Activated naive CD4-positive, alpha-beta T cell treated with Interleukin-2 at 50 U/mL for 16 hours (primary cell): ENCODE measurements at places on chromosomes 11 and 22.
A peak's percentile ranks its signal among the peaks of the same experiment; 100 is the strongest.

GRCh38 chr11:48109046-48109666 is 107.5 kb upstream of the OR4B1 start:
- no peak for DNase-seq

- no peak for DNase-seq
Observed at GRCh38 chr11:70526116-70527045, 128.1 kb downstream of the CTTN start.

DNA sequence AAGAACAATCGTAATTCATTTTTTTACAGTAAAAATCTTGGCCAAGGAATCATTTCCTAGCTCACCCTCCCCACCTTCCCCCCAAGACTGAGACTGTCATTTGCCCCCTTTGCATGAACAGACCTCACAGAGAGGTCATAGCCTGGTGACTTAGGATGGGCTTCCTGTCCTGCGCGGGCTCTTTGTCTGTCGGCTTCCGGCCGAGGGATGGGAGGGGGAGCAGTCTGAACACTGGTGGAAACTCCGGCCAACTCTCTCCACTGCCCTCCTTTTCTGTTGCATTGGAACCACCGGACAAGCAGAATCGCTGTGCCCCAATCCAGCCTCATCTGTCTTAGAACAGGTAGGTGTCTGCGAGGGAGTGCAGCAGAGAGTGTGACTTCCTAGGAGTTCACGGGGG is 41.7 kb downstream of the TEAD1 start:
- DNase-seq: no peak

DNA sequence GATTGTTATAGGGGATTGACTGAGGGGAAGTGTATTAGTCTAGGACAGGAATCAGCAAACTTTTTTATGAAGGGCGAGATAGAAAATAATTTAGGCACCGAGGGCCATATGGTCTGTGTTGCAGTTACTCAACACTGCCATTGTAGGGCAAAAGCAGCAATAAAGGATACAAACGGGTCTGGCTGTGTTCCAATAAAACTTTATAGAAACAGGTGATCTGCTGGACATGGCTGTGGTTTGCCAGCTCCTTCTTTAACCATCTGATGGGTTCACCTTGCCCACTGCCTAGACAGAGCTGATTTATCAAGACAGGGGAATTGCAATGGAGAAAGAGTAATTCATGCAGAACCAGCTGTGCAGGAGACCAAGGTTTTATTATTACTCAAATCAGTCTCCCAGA is 20.0 kb downstream of the PRR5L start:
- no peak for DNase-seq

- DNase-seq: no peak
Observed at GRCh38 chr11:45664376-45665205, 831 bp downstream of the CHST1 start.

GRCh38 chr22:42885446-42885845 is 28.4 kb upstream of the ARFGAP3 start:
- DNase-seq: no peak

- no peak for DNase-seq
Observed at GRCh38 chr11:11703885-11704284, 82.1 kb upstream of the GALNT18 start.

- no peak for DNase-seq
Observed at GRCh38 chr11:72394416-72394815, 39.9 kb downstream of the CLPB start.

GRCh38 chr11:89436071-89436470 is 55.1 kb downstream of the NOX4 start:
- DNase-seq: no peak

GRCh38 chr11:57339328-57339727 is 1.2 kb downstream of the P2RX3 start:
- no peak for DNase-seq

GRCh38 chr11:1565904-1566247 is 6.2 kb downstream of the DUSP8 start:
- no peak for DNase-seq

- no peak for DNase-seq
Observed at GRCh38 chr11:22479208-22479607, 141.0 kb downstream of the SLC17A6 start.

GRCh38 chr11:133681901-133682300 is 149.6 kb upstream of the OPCML start:
- no peak for DNase-seq

- peak; percentile 84 for DNase-seq
Observed at GRCh38 chr22:42500161-42500835, 19.3 kb downstream of the RRP7A start.

- DNase-seq: no peak
Observed at GRCh38 chr11:18853086-18853720, 61.6 kb upstream of the PTPN5 start.

DNA sequence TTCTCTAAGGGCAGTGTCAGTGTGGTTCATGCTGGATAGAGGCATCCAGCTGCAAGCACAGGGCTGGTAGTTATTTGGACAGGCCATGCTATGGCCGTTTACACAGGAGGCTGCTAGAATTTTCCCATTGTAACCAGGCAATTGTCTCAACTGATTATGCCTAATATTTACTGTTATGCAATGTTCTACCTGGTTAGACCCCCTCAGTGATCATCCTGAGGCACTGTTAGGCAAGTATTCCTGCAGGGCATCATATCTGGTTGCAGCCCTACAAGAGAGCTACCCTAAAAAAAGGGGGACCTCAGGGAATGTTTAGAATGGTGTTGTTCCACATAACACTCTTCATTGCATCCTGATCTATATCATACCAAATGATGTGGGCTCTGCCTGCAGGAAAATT is 1124.6 kb downstream of the JRKL start:
- DNase-seq: no peak

DNA sequence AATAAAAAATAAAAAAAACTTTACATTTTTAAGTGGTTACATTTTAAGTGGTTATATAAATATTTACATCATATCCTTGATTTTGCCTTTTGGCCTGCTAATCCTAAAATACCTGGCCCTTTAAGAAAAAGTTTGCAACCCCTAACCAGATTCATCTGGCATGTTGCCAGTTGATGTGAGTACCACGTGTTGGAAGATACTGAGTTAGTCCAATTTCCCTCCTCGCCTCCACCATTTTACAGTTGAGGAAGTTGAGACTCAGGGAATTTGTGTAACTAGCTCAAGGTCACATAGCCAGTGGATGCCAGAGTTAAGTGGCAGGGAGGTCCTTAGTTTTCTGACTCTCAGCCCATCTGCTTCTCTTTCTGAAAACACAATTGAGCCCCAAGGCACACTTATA is 5.1 kb downstream of the ELF5 start:
- no peak for DNase-seq

DNA sequence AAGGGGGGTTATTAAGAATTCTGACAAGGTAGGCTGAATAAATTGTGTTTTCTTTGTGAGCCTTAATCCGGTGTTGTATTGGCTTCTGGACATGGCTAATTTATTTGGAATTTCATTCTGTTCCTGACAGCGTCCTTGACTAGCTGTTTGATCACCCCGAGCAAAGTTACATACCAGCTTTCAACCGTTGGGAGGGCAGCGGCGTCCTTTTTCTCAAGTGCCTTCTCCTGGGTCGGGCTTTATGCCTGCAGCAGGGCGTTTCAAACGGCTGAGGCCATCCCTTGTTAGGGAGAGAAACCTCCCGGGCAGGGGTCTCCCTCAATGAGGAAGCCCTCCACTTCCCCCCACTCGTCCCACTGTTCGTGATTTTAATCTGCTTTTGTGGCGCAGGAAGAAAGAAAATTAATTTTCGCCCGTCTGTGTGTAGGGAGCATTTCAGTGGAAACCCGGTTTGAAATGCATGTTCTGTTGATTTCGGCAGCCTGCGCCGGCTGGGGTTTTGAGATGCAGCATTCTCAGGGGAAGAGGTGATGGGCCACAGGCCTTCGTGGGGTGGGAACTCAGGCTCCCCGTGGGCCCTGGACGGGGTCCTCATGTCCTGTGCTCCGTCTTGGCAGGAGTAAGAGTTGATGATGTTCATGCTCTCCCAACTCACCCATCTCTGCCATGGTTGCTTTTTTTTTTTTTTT is 2.9 kb upstream of the SMIM38 start:
- DNase-seq: no peak

GRCh38 chr22:50620593-50621355 is 7.2 kb downstream of the ARSA start:
- DNase-seq: peak; percentile 85

GRCh38 chr22:19383292-19383691 is 48.2 kb downstream of the HIRA start:
- no peak for DNase-seq

DNA sequence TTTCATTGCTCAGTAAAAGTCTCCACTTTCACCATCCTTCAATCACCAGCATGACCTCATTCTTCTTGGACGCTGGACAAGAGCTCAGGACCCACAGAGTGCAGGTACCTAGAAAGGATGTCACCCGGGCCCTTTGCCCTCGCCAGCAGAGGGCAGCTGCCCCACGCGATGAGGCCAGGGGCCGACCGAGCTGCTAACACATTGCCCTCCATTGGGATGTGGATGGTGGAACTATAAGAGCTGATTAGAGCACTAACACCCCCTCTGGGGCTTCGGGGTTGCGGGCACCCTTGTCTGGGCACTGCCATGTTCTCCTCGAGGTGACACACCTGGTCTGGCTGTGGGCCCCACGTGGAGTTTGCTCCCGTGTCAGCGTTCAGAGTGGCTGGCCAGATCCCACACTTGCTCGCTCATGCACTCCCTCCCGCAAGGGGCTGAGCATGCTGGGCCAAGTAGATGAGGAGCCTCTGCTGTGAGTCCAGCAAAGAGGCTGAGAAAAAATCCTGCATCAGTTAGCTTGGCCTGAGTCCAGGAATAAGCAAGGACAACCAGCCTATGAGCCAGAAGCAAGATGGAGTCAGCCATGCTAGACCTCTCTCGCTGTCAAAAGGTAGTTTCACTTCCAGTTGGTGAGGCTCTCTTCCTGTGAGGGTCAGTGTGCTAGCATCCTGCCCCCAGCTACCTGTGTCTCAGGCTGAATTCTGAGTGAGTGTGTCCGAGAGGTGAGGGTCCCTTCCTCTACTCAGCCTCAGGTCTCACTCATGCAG is 9.8 kb downstream of the KRTAP5-6 start:
- DNase-seq: no peak

DNA sequence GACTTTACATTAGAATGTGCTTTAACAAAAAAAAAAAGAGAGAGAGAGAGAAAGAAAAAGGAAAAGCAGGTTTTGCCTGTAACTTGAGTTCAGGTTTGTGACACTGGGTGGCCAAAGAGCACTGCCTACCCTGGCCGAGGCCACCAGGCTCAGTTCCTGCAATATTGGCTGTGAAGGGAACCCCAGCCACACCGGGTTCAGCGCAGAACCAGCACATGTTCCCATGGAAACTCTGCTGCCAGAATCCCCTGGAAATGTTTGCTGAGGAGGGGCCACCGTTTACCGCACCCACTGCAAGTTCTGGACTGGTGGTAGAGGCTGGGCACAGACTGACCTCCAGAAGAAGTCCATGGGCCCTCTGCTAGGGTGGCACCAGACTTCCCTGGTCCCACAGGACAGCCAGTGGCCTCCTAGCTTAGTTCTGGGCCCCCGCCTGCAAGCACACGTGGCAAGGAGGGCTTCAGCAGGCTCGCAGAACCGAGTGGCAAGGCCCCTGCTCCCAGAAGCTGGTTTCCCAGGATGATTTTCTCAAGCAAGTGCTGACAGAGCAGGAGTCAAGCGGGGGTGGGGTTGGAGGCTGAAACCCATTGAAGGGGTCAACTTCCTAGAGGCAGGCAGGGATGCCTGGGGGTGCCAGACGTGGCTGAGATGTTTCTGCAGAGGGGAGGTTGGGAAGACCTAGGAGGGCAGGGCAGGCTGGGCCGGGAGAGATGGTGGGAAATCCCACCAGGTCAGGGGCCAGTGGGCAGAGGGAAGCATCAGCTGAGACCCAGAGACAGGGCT is 51.2 kb downstream of the NFAM1 start:
- no peak for DNase-seq

DNA sequence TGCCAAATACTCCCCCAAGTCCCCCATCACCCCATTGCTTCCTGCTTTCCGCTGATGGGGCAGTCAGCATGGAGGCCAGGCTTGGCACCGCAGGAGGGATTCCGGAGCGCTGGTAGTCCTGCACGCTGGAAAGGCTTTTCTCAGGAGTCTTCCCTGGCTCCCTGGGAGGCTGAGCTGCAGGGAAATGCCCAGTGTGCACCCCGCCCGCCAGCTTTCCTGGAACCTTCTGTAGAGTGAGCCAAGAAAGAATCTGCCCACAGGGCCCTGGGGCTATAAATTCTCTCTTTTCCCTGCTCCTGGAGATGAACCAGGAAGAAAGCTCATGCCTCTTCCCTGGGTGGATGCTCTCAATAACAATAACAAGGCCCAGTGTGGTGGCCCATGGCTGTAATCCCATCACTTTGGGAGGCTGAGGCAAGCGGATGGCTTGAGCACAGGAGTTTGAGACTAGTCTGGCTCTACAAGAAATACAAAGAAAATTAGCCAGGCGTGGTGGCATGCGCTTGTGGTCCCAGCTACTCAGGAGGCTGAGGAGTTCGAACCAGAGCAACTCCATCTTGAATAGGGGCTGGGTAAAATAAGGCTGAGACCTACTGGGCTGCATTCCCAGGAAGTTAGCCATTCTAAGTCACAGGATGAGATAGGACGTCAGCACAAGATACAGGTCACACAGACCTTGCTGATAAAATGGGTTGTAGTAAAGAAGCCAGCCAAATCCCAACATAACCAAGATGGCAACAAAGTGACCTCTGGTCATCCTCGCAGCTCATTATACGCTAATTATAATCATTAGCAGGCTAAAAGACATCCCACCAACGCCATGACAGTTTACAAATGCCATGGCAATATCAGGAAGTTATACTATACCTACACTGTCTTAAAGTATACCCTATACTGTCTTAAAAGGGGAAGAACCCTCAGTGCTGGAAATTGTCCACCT is 46.4 kb upstream of the FTH1 start:
- DNase-seq: no peak

GRCh38 chr11:1670905-1671371 is 26.1 kb upstream of the KRTAP5-6 start:
- no peak for DNase-seq

DNA sequence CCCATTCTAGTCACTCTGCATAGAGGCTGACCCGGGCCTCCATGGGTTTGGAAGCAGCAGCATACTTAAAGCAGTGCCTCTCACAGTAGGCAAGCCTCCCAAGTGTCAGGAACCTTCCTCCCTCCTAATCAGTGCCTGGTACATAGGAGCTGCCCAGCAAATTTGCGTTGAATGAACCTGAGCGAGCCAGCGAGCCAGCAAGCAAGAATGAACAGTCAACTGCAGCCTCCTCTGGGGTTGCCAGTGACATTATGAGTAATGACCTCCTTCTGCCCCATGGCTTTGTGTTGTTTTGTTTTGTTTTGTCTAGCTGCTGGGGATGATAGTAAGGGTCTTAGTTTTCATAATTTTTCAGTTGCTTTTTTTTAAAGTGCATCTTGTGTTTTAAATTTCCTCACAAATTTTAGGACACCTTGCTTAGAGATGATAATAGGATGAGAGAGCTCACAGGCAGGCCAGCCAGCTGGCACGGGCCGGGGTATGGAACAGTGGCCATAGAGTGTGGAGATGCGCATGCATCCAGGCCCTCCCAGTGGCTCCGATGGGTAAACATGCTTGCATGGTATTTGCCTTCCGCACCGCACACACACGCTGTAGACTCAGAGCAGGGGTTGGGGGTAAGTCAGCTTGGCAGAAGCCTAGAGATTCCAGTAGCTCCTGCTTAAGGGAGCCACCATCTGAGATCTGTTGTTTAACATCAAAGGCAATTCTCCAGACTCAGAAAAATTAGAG is 36.1 kb downstream of the TTC12 start:
- no peak for DNase-seq
